ENCODE measurements at places on chromosomes 1 and 21.

DNA sequence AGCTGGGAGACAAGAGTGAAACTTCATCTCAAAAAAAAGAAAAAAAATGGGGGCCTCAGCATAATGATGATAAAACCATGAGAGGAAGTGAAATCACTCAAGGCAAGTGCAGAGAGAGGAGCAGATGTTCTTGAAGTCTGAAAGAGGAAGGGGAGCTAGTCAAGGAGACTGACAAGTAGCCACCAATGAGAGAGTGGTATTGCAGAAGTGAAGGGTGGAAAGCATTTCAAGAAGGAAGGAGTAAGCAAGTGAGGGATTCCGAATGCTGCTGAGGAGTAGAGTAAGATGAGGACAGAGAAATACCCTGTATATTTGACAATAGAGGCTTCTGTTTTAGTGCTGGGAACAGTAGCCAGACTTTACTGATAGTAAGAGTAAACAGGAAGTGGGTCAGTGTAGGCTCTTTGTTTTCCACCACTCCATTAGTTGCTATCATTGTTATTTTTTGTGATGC, 2.9 kb downstream of the TATDN3 start:
- no peak for DNase-seq

GRCh38 chr1:172122381-172122780, 281.1 kb downstream of the DNM3 start:
- no peak for DNase-seq

GRCh38 chr1:229056046-229056445, 214.9 kb upstream of the RAB4A start:
- DNase-seq = no peak

DNA sequence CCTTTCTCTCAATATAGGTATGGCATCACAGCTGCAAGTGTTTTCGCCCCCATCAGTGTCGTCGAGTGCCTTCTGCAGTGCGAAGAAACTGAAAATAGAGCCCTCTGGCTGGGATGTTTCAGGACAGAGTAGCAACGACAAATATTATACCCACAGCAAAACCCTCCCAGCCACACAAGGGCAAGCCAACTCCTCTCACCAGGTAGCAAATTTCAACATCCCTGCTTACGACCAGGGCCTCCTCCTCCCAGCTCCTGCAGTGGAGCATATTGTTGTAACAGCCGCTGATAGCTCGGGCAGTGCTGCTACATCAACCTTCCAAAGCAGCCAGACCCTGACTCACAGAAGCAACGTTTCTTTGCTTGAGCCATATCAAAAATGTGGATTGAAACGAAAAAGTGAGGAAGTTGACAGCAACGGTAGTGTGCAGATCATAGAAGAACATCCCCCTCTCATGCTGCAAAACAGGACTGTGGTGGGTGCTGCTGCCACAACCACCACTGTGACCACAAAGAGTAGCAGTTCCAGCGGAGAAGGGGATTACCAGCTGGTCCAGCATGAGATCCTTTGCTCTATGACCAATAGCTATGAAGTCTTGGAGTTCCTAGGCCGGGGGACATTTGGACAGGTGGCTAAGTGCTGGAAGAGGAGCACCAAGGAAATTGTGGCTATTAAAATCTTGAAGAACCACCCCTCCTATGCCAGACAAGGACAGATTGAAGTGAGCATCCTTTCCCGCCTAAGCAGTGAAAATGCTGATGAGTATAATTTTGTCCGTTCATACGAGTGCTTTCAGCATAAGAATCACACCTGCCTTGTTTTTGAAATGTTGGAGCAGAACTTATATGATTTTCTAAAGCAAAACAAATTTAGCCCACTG, 11.5 kb downstream of the HIPK1 start:
- no peak for DNase-seq

DNA sequence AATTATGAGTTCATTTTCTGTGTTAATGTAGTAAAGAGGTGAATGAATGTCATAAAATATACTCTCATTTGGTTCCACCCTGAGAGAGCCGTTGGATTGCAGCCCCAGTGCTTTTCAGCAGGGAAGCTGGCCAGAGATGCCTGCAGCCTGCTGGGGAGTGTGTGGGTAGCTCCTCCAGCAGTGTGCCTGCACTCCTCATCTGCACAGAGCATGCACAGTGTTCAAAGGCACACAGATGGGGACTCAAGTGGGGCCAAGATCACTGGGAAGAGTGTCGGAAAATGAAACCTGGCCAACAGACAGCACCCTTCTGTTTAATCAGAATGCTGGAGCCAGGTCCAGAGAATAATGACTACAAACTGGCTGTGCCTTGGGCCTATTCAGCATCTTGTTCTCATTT, 206.8 kb downstream of the ST6GALNAC3 start:
- no peak for DNase-seq

- DNase-seq = no peak
Measured at GRCh38 chr21:45386336-45386727, 18.6 kb upstream of the COL18A1 start.

DNA sequence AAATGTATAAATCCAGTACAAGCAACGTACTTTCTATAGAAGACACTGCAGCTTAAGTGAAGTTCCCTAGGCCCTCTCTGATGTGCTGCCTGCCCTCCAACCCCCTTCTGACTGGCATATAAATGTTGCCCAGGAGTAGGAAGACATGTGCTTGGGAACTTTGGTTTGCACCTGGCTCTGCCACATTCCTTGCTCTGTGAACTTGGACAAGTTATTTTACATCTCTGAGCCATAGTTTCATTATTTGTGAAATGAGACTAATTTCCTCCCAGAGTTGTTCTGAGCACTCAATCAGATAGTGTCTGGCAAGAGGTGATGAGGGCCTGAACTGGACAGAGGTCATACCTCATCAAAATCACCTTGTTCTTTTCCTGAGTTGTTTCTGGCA, 3.5 kb upstream of the PHC2 start:
- no peak for DNase-seq

- DNase-seq = no peak
Measured at GRCh38 chr1:30641572-30642353, 81.6 kb downstream of the MATN1 start.

DNA sequence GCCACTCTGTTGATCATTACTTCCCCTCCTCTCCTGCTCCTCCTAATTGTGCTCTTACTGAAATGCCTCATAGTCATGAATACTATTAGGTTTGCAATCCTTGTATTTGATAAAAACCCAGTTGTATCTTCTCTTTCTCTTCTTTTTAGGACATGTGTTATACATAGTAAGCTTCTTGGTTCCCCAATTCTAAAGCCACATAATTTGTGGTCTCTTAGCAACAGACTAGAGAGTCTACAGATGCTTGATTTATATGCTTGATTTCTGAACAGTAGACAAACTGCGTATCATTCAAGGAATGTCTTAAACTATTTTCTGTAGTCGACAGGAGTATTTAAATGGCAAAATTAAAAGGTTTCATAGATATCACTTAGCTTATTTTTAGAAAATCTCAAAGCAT, 1598.9 kb downstream of the PLA2G4A start:
- DNase-seq = no peak

DNA sequence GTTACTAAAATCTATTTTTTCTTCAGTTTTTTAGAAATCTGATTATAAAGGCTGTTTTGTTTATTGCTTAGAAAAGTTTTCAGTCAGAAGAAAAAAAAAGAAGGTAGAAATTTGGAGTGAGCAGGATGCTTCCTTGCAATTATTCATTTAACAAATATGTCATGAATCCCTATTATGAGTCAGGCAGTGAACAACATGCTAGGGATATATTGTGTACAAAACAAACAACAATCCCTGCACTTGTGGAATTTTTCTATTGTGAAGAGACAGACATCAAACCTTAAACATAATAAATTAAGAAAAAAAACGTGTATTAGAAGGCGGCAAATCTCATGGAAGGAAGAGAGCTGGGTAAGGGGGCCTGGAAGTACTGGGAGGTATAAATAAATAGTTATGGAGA, 664.1 kb upstream of the CAMK1G start:
- no peak for DNase-seq

GRCh38 chr1:215083383-215083961, 935 bp downstream of the KCNK2 start:
- no peak for DNase-seq

GRCh38 chr1:210709701-210710100, 381.0 kb downstream of the HHAT start:
- no peak for DNase-seq

GRCh38 chr1:225651872-225652728, 823 bp downstream of the ENAH start:
- DNase-seq = no peak

DNA sequence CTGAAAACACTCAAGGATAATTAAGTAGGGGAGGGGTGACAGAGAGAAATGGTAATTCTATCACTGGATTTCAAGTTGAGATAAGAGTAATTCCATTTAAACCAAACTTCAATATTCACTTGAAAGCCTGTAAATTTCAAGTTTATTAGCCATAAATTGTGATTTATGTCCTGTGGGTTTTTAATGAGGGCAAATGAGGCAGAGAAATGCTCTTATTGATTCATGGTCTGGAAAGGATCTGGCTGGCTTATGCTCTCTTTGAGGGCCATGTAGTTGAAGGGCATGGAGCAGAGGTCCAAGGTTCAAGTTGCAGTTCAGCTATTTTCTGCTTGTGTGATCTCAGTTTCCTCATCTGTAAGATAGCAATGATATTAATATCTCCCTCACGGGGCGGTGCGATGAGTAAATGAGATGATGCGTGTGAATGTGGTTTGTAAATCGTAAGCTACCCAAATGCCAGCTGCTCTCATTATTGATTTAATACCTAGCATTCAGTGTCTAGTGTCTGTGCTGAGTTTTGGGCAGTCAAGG, 12.3 kb downstream of the OLFML3 start:
- no peak for DNase-seq

DNA sequence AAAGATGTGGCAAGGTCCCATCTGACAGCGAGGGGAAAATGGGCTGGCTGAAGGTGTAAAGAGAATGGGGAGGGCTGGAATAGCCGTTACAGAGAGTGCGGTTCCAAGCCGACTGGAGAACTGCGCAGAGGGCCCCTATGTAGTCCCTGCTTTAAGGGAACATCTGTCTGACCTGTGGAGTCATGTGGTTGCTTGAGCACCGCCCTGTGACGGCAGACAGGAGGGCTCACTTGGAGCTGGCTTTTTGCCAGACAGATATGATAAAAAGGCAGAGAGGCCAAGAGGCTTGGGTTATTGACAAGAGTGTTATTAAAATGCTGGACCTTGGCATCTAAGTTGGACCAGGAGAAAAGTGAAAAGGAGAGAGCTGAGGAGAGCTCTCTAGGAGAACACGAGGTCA, 5.9 kb upstream of the PTPRF start:
- DNase-seq = no peak

GRCh38 chr1:207103892-207104373, at the start of gene C4BPA:
Gene C4BPA (plus strand): TSS chr1:207104233. CDS start chr1:207113026, 8,793 bp downstream.
- DNase-seq = no peak

DNA sequence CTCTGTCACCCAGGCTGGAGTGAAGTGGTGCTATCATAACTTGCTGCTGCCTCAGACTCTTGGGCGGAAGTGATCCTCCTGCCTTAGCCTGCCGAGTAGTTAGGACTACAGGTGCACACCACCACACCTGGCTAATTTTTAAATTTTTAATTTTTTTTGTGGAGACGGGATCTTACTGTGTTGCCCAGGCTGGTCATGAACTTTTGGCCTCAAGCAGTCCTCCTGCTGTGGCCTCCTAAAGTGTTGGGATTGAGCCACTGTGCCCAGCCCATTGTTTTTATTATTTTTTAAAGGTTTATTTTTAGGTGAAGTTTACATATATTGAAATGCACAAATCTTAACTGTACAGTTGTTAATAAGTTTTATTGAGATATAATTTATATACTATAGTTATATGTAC, 3.2 kb downstream of the MTF2 start:
- DNase-seq = no peak

GRCh38 chr1:1178794-1179331, 5.2 kb downstream of the TTLL10 start:
- no peak for DNase-seq

- DNase-seq = no peak
Measured at GRCh38 chr1:32336963-32337675, 1.1 kb upstream of the MARCKSL1 start.

GRCh38 chr1:98385652-98386051, 275.9 kb upstream of the SNX7 start:
- DNase-seq = no peak

DNA sequence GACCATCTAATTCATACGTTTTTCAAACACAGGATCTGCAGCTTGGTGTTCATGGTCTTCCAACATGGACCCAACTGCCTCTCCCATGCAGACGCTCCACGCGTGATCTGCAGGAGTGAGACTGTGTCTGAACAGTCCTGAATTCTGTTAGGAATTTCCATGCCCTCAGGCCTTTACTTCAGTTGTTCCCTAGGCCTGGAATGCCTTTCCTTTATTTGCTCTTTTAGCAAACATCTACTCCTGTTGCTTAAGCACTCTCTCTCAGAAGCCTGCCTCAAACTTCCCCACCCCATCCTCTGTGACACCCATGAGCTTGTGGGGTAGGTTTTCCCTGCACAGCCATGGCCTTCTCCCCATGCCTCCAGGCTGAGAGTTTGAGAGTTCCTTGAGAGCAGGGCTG, 73.7 kb downstream of the DMRTB1 start:
- no peak for DNase-seq

GRCh38 chr21:35358008-35358407, 308.9 kb upstream of the RUNX1 start:
- DNase-seq = no peak

- no peak for DNase-seq
Measured at GRCh38 chr1:48329486-48329885, 107.0 kb downstream of the SLC5A9 start.

GRCh38 chr1:47584249-47584648, 146.4 kb downstream of the FOXD2 start:
- no peak for DNase-seq

DNA sequence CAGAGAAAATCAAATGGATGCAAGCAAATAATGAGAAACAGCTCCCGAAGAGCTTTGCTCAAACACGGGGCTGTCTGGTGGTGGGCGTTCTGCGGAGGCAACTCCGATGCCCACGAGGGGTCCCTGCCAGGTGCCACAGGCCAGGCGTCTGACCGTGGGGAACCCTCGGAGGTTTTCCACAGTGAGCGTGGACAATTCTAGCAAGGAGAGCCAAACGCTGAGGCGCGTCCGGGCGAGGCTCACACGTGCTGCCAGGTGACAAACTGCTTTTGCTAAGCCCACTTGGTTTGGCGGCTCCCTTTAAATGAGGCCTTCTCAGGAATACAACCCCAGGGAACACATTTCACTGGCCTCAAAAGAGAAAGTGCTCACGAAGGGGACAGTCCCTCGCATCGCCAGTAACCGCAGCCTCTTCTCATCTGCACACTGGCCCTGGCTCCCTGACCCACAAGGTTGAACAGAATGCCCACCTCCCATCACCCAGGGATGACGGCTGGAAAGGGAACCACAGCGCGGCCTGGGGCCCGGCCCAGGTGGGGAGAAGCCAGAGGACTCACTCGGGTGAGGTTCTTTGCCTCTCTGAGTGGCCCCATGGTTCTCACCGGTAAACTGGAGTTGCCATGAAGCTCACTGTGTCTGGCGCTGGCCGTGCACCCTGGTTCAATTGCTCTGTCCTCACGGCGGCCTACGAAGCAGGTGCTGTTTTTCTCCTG, 97.4 kb downstream of the PRDM16 start:
- DNase-seq = no peak

GRCh38 chr1:6785728-6786505, 663 bp downstream of the CAMTA1 start:
- DNase-seq = no peak

- no peak for DNase-seq
Measured at GRCh38 chr1:14626869-14627607, 28.6 kb downstream of the KAZN start.

Data from activated T-helper 1 cell treated with anti-CD3 and anti-CD28 coated beads, Interleukin-2, amount 50 U/mL, for 16 hours (primary cell).